Ureter (tissue), 1 donor: ENCODE measurements at places on chromosomes 3 and 15. TPM values are rescaled to one million over a fixed set of nuclear protein-coding genes. Genes with fewer than 3 reads are reported as not detected.

Gene TMEM207
- not detected for total RNA-seq

Gene CCR5
- total RNA-seq: 3.3 TPM

Gene VPS8
- 86.4 TPM for total RNA-seq

Gene DNASE1L3
- 6.1 TPM for total RNA-seq

Gene DUOXA1
- 87.3 TPM for total RNA-seq

Gene OCA2
- 0.73 TPM for total RNA-seq

Gene KNL1
- total RNA-seq: 1.2 TPM

- peak; percentile 90 for DNase-seq
Measured at GRCh38 chr3:42025370-42026138, 63.7 kb upstream of the ULK4 start.

GRCh38 chr3:142450189-142450588 is 2.4 kb upstream of the XRN1 start:
- DNase-seq: no peak

DNA sequence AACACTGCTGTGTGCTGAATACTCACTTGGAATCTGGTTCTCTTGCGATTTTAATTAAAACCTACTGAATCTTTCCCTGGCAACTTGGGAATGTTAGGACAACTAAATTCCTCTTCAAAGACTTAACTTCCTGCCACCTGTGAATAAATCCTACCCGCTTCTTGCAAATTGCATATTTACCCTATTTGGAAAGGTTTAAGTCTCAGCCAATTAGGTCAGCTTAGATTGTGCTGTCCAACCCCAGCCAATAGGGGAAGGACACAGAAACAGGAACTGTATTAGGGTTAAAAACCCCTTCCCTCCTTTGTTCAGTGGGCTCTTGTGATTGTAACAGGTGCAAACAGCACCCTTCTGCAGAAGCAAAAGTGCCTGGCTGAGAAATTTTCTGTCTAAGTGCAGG is 38.6 kb upstream of the FSTL1 start:
- DNase-seq: no peak

DNA sequence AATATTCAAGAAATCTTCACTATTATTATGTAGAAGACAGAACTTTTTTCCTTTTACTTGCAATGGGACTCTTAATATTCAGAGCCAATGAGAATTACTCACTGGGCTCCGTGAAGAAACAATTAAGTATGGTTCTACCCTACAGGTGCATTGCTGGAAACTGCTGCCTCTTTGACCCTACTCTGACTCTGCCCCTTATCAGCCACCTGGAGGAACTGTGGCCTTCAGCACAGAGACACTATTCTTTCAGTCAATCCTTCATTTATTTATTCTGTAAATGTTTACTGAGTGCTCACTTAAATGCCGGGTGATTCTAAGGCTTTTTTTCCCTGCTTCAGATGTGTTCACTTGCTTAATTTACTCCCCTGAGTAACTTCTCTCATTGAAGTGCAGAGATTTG is 163.2 kb downstream of the SYNPR start:
- no peak for DNase-seq

DNA sequence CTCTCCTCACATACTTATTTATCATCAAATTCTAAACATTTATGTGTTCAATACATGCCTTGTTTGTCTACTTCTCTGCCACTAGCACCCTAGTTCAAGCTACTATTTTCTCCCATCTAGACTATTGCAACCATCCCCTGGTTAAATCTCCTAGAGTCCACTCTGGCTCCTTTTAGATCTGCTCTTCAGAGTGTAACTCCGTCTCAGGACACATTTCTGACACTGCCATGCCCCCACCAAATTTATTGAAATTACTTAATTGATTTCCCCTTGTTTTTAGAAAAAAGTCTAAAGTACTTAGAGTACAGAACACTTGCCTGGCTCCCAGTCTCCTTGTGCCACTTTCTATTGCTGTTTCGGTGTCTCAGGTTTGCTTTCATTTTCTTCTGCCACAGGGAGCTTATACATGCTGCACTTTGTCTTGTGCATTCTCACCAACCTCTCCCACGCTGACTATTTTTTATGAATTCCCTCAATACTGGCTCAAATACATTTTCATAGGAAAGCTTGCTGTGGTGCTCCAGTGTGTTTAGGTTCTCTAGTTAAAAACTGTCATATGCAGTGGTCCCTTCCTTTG is 792.3 kb downstream of the DIPK2A start:
- DNase-seq: no peak

DNA sequence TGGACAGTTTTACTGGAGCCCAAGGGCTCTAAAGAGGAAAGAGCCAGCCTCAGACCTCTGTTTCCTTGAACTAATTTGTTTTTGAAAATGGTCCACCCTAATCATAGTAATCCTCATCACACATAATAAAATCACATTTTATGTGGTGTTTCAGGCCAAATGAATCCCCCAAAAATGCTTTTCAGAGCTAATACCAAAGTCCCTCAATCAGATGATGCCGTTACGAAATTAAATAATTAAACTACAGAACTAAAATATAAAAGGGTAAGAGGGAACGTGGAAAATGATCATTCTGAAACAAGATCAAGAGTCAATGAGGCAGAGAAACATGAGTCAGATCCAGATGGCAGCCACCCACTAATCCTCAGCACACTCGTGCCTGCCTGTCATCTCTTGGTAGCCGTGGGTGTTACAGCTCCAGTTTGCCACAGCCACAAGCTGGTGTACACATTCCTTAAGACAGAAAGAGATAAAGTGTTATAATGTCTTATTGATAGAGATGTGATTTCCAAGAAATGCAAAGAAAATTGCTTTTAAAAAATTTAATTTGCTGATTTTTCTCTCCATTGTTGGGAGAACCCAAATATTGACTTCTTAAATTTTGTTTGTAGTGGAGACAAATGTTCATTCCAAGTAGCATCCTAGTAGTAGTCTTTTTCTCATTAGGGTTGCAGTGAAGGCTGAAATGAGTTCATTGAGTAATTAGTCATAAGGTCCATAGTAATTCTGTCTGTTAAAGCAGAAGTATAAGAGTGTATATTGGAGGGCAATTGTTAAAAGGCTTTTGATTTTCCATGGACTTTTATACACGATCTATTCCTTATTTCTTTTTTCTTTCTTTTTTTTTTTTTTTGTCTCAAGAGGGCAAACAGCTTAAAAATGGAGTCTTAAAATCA is 104.2 kb downstream of the AGBL1 start:
- DNase-seq: no peak

- no peak for DNase-seq
Measured at GRCh38 chr3:198043119-198043518, 83.1 kb downstream of the LMLN start.

GRCh38 chr3:175726228-175726627 is 867.1 kb downstream of the NAALADL2 start:
- no peak for DNase-seq

- DNase-seq: no peak
Measured at GRCh38 chr3:24253336-24253735, 241.3 kb downstream of the THRB start.

- DNase-seq: no peak
Measured at GRCh38 chr15:52778457-52778856, 11.7 kb downstream of the ONECUT1 start.

DNA sequence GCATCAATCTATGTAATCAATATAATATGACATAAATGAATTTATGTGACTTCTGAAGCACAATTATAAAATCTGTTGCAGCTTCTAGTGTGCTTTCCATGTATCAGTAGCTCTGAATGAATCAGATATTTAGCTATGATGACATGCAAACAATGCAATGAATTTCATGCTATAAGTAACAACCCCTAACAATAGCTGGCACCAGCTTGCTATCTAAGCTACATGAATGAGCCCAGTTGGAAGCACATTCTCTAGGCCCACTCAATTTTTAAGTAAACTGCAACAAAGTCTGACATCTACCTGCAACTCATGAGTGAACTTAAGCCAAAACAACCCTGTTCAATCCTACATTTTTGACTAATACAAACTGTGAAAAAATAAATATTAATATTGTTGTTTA is 507.3 kb upstream of the ROBO1 start:
- no peak for DNase-seq

DNA sequence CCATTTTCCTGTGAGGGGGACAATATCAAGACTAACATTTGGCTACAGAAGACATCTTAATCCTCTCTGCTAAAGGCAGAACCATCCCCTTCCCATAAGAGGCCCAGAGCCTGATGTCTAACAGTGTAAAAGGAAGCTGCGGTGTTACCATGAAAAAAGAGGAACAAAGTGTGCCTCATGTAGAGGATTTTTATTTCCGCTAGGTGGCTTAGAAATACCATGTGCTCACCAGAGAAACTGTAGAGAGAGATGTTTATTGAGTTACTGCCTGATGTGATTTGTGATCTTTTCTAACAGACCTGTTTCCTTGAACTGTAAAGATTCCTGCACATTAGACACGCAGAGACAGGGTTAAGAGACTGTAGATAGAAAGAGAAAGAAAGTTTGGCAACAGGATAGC is 22.0 kb downstream of the OR5H15 start:
- no peak for DNase-seq

GRCh38 chr15:82999905-83000671 is 11.4 kb downstream of the C15orf40 start:
- no peak for DNase-seq

GRCh38 chr3:195549931-195550519 is 6.9 kb upstream of the PPP1R2 start:
- no peak for DNase-seq

DNA sequence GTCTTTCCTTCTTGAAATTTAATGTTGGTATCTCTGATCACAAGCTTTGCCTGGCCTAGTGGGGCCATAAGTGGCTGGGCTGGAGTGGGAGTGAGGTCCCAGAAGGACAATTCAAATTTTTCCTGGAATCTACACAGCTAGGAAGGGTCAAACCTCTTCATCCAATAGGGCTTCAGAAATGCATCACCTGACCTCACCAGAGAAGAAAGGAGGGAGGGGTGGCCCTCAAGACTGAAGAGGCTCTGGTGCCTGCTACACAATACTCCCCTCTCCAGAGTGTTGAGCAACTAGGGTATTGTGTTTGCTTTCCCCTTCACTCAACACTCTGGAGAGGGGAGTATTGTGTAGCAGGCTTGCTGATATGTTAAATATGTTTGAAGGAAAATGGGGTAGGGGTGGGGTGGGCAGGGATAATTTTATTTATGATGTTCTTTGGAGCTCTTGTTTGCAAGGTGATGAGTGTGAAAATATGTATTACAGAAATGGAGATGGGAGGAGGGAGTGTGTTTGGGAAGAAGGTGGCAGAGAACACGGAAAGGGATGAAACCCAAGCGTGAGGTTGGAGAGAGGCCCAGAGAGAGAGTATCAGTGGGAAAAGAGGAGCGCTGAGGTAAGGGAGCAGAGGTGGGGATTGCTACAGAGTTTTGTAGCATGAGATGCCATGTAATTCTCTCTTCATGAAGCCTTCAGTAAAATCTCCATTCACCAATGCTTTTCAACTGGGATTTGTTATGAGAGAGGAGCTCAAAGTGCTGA is 5.7 kb upstream of the KLHL24 start:
- no peak for DNase-seq

- no peak for DNase-seq
Measured at GRCh38 chr3:184620475-184621119, 59.0 kb downstream of the EPHB3 start.

DNA sequence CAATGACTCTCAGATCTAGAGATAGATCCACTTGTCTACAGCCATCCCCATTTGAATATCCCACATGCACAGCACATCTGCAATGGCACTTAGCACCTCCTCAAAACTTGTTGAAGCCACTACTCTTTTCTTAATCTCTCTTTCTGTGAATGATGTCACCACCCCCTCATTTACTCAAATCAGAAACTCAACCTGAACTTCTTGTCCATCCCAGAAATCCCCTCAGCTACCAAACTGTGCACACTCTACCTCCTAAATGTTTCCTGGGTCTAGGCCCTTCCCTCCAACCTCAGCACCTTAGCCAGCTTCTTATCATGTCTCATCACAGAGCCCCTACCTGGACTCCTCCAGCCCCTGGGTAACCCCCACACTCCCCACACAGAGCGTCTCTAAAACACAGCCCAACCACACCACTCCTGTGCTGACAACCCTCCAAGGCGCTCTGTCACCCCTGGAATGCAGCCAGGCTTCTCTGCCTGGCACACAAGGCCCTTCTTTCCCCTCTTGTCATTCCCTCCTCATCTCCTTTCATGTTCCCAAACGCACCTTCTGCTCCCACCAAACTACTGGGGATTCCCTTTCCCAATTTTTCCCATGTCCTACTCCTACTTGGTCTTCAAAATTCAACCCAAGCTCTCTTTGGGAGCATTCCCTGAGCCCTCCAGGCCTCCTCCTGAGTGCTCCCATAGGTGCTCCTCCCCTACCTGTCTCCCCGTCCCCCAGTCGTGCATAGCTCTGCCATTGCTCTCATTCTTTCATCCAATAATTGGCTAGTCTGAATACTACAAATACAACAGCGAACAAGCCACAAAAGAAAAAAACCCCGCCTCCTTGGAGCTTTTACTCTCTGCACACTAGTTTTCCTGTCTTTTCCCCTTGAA is 39.8 kb upstream of the ZBTB38 start:
- DNase-seq: no peak

DNA sequence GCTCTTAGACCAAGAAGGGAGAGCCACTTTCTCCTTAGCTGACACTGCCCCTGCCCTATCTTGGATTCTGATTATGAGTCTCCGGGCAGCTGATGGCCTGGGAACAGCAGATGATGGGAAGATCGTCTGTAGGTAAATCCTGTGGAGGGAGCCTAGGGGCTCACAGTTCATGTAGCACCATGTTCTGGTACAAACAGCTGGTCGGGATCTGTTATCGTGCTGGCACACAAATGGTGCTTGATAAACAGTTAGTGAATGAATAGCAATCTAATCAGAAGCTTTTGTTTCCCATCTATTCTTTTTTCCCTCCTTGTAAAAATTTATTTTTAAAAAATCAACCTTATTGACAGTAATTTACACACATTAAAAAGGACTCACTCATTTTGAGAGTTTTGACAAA is 26.8 kb downstream of the CDCP1 start:
- no peak for DNase-seq

- DNase-seq: no peak
Measured at GRCh38 chr3:192861972-192862371, 55.7 kb downstream of the MB21D2 start.

GRCh38 chr3:32880225-32880624 is 62.4 kb downstream of the TRIM71 start:
- DNase-seq: no peak
